Stimulated activated CD8-positive, alpha-beta memory T cell treated with anti-CD3 and anti-CD28 coated beads, Interleukin-4, amount 100 ng/mL, for 1 hour (primary cell): ENCODE measurements at places on chromosomes 6 and 20.

DNA sequence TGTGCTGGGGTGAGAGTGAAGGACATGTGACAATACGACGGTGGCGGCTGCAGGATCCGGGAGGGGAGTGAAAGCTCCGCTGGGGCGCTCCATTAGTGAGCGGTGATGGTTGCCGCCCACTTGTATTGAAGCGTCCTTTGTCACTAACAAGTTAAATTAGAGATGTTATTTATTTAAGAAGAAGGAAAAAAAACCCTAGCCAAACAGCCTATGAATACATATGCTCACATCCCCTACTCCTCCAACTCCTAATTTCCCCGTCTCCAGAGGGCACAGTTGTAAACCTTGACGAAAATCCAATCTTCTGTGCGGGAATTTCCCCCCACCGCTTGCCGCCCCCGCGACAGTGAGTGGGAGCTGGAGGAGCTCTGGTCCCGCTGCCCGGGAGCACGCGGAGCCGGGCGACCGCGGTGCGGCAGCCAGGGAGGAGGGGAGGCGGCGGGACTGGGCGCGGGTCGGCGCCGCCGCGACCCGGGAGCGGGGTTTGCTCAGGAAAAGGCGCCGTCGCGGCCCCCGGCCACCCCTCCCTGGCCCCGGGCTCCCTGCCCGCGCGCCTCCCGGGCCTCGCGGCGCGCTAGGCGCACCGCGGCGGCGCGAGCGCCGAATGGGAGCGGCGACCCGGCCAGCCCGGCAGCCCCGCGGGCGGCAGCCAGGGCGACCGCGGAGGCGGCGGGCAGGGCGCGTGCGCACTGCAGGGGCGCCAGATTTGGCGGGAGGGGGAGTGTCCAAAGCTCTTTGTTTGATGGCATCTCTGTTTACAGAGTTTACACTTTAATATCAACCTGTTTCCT is at the start of gene MYB:
MYB (plus strand) TSS at position 767 of the 791 bp plus-strand sequence. CDS start 206 bp downstream, outside the sequence.
- no peak for DNase-seq

DNA sequence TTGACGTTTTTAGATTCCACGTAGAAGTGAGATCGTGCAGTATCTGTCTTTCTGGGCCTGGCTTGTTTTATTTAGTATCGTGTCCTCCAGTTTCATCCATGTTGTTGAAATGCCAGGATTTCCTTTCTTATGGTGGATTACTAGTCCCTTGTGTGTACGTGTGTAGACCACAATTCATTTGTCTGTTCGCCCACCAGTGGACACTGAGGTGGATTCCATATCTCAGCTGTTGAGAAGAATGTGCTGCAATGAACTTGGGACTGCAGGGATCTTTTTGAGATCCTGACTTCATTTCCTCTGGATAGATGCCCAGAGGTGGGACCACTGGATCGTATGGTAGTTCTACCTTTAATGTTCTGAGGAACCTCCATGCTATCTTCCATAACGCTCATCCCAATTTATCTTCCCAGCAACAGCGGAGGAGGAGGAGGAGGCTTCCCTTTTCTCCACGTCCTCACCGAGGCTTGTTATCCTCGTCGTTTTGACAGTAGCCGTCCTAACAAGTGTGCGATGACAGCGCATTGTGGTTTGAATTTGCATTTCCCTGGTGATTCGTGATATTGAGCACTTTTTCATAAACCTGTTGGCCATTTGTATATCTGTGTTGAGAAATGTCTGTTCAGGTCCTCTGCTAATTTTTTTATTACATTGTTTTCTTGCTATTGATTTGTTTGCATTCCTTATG is 62.4 kb downstream of the CDH4 start:
- DNase-seq, result no peak

DNA sequence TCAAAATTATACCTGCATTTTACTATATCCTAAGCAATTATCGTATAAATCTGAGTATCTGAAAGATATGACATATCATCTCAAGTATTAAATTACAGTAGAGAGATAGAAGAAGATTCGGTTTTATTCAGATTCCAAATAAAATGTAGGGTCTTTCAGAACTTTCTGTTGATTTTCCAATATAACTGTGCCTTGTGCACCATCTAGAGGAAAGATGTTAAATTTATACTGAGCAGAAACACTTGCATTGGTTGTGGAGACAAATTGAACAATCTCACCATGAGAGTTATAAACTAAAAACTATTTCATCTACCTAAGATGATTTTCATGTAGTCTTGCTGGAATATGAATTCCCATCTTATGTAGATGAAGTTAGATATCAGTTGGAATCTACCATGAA is 26.8 kb upstream of the HSF2 start:
- no peak for DNase-seq

DNA sequence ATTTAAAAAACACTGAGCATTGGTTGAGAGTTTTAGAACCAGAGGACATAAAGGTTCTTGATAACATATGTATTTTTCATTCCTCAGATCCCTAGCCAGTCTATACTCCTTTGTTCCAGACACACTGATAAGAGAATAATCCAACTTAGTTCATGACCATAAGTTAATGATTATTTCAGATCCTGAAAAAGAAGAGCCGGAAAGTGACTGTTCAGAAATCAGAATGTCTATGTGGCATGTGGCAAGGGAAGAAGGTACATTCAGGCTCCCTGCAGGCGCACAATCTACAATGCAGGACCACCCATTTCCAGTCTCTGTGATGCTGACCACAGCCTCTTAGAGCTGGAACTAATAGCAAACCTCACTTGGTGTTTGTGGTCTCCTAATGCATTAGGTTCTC is 666.7 kb upstream of the AGPAT4 start:
- no peak for DNase-seq

DNA sequence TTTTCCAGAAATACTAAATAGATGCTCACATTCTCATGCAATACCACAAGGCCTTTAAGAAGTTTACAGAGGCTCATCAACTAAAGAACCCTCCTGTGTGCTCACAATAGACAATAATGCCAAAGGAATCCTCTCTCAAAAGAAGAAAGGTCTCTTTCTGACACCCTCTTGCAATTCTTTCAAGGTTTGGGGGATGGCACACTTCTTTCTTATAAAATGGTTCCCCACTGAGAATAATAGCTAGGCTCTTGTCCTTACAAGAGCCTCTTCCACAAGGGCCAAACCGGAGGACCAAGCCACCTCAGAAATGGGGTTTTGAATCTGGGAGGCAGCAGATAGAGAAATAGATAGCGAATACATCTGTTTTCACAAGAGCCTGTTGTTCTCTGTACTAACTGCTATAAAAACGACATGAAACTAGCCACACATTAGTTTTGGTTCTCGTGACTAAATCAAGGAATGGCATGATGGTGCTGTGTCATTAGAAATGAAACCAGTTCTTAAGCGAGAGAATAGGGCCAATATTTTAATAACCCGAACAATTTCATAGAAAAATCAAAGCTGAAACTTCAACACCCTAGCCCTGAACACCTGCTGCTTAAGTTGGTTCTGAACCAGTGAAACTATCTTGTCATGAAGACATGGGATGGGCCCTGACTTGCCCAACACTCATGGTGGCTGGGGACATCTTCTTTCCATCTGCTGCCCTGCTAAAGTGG is 81.1 kb downstream of the PRDM1 start:
- DNase-seq, result no peak

- DNase-seq, result no peak
Observed at GRCh38 chr6:117425431-117426153, at the start of gene ROS1. TSS of gene ROS1 (minus strand) at chr6:117425942. CDS start at chr6:117425656, 286 bp downstream.

DNA sequence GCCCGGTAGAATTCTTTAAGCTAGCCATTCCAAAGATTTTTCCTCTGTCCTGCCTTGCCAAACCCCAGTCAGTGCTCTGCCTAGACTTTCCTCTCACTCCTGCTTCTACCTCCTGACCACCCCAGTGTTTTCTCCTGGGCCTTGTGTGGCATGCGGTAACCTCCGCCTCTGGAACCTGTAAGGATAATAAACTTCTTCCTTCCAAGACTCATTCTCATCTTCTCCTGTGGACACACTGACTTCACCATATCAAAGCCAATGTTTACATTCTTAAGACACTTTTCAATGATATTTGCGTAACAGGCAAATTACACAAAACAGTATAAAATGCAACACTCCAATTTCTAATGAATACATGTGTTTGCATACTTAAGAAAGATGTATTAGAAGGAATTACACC is 354.6 kb downstream of the RNF144B start:
- DNase-seq, result no peak

- no peak for DNase-seq
Observed at GRCh38 chr20:62772103-62772611, 24.1 kb upstream of the MRGBP start.

DNA sequence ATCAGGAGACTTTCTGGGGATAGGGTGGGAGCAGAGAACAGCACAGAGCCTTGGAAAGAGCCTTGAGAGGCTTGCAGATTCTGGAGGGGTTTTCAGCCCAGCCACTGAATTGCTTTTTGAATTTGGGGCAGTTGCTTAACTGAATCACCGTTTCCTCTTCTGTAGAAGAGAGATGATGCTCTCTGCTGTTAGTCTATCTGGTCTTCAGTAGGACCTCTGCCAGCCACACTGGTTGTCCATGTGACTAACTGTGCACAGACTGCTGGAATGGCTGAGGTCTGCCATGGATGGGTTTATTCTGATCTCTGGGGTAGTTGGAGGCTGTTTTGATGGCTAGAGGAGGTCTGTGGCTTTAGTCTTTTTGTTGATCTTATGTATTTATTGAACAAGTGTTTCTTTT is 21.4 kb upstream of the PRDM1 start:
- DNase-seq, result no peak

GRCh38 chr6:139568151-139568955 is 193.9 kb upstream of the CITED2 start:
- no peak for DNase-seq

GRCh38 chr6:39041072-39041471 is 7.5 kb upstream of the GLP1R start:
- no peak for DNase-seq

GRCh38 chr6:74731204-74731603 is 474.6 kb downstream of the COL12A1 start:
- DNase-seq, result no peak

GRCh38 chr6:37689381-37689780 is 8.3 kb downstream of the MDGA1 start:
- DNase-seq, result no peak

DNA sequence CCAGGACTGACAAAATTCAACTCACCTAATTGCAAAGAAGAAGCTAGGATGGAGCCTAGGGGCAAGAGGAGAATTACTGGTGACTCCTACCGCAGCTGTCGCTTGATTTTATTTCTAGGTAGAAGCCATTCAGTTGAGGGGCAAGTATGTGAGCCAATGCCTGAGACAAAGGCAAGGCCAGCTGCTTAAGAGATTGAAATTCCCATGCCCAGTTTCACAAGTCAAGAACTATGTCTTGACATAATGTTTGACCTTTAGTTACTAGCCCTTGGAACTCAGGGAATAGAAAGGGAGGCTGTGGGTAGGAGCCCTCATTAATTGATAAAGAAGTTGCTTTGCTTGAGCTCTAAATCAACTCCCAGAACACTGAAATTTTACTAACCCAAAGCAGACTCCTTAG is 54.0 kb downstream of the GPR63 start:
- DNase-seq, result no peak

DNA sequence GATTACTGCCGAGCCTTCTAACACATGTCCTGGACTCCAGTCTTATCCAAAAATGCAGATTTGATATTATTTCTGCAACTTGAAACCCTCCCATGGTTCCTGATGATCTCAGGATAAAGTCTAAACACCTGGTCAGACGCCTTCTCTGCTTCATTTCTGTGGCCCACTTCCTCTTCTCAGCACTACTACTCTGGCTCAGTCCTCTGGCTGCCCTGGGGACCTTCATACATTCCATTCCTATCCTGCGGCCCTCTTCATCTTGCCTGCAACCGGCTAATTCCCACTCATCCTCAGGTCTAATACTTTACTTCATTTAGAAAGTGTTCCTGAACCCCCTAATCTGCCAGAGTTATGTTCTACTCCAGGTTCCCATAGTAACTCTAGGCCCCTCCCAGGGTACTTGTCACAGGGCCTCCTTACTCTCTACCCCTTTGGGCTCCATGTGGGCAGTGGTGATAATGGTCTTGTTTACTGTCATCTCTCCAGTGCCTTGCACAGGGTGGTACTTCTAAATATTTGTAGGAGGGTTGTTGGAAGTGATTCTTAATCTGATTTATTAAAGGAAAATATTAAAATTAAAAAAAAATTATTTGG is 18.9 kb downstream of the MAN1A1 start:
- no peak for DNase-seq

DNA sequence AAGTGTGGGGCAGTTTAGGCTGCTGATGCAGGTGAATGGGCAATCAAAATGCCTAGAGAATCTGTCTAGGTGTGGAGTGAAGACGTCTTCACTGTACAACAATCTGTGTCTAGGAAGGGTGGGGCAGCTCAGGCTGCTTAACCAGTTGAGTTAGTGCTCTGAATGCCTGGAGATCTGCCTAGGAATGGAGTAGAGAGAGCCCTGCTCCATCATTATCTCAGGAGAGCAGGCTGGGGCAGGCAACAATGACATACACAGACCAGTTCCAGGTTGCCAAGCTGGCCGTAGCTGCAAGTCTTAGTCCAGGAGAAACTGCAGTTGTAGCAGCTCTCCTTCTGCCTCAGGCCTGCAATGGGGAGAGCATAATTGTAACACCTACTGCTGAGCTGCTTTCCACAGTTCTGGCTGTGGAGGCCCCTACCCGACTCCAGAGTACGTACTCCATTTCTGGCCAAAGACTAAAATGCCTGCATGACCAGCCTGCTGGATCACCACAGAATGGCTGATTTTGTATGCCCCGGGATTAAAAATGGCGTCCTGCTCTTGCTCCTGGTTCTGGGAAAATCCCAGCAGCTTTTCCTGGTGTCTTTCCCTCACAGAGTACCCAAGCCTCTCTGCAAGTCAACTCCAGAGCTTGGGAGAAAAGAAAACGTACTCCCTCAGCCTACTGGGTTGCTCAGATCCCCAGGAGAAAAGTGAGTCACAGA is 545.4 kb downstream of the ADGRB3 start:
- DNase-seq, result no peak
